ENCODE measurements at places on chromosomes 12 and 14.

DNA sequence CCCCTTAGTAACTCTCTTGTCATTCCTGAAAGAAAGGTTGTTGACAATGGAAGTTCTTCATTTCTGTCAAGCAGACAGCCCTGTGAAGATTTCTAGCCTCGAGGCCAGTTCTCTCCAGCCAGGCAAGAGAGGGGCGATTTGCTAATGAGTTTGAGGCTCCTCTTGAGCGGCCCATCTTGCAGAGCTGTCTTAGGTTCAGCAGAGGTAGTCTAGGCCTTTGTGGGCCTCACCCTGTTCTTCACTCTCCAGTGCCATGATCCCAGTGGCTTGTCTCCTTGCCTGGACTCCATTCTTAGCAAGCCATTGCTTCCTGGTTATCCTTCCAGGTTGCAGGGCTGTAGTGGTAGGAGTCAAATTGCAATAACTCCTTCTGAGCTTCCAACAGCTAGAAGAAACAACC is 9.7 kb downstream of the TPH2 start:
- H3K27me3 ChIP-seq: no peaks in the 10 kb centered on the region
- no peak for DNase-seq
- no peaks in the 10 kb centered on the region for H3K4me1 ChIP-seq
- no peak overlapping the region for H3K4me3 ChIP-seq
- no peaks in the 10 kb centered on the region for H3K36me3 ChIP-seq

GRCh38 chr12:47419497-47419896 is 286.3 kb downstream of the RPAP3 start:
- H3K27me3 ChIP-seq: no peaks in the 10 kb centered on the region
- no peak for DNase-seq
- H3K4me1 ChIP-seq: no peaks in the 10 kb centered on the region
- no peak overlapping the region for H3K27ac ChIP-seq
- H3K36me3 ChIP-seq: no peaks in the 10 kb centered on the region

GRCh38 chr12:5581616-5582015 is 149.7 kb downstream of the NTF3 start:
- no peaks in the 10 kb centered on the region for H3K27me3 ChIP-seq
- no peaks in the 10 kb centered on the region for H3K4me1 ChIP-seq
- no peak for DNase-seq
- no peak overlapping the region for H3K4me3 ChIP-seq

- no peaks in the 10 kb centered on the region for H3K4me1 ChIP-seq
- no peak overlapping the region for H3K27ac ChIP-seq
- no peak overlapping the region for H3K4me3 ChIP-seq
- H3K27me3 ChIP-seq: no peaks in the 10 kb centered on the region
- DNase-seq: no peak
Observed at GRCh38 chr14:94269156-94269555, 23.9 kb downstream of the SERPINA10 start.

GRCh38 chr12:86772696-86773095 is 516.5 kb upstream of the MGAT4C start:
- no peaks in the 10 kb centered on the region for H3K27me3 ChIP-seq
- H3K4me3 ChIP-seq: no peak overlapping the region
- no peak for DNase-seq
- H3K36me3 ChIP-seq: no peaks in the 10 kb centered on the region

- no peak for DNase-seq
- no peak overlapping the region for H3K4me3 ChIP-seq
- H3K36me3 ChIP-seq: no peaks in the 10 kb centered on the region
- H3K27me3 ChIP-seq: peaks cover 5% of the 10 kb centered on the region
Observed at GRCh38 chr14:96198430-96199130, 6.1 kb upstream of the BDKRB2 start.

- no peak overlapping the region for H3K4me3 ChIP-seq
- H3K27me3 ChIP-seq: no peaks in the 10 kb centered on the region
- no peaks in the 10 kb centered on the region for H3K36me3 ChIP-seq
- H3K4me1 ChIP-seq: no peaks in the 10 kb centered on the region
- no peak for DNase-seq
- no peak overlapping the region for H3K27ac ChIP-seq
Observed at GRCh38 chr12:130658145-130658911, 57.8 kb downstream of the RIMBP2 start.

GRCh38 chr12:19726592-19726991 is 287.3 kb downstream of the AEBP2 start:
- H3K27ac ChIP-seq: no peak overlapping the region
- no peak for DNase-seq
- H3K36me3 ChIP-seq: no peaks in the 10 kb centered on the region
- H3K4me3 ChIP-seq: no peak overlapping the region

GRCh38 chr12:103807561-103808238 is 33.3 kb downstream of the NT5DC3 start:
- peaks cover 32% of the 10 kb centered on the region for H3K36me3 ChIP-seq
- no peak overlapping the region for H3K4me3 ChIP-seq
- no peaks in the 10 kb centered on the region for H3K27me3 ChIP-seq

Measured in B cell (primary cell).